ENCODE measurements at places on chromosomes 3 and 15. TPM values are rescaled to one million over a fixed set of nuclear protein-coding genes. Genes with fewer than 3 reads are reported as not detected.

- DNase-seq: no peak
Measured at GRCh38 chr3:128420720-128421438, 45.8 kb downstream of the DNAJB8 start.

GRCh38 chr15:57784081-57784511 lies 77.6 kb downstream of the POLR2M start:
- DNase-seq: no peak

GRCh38 chr3:86801921-86802320 lies 189.0 kb downstream of the VGLL3 start:
- DNase-seq: no peak

GRCh38 chr3:17841190-17841828 lies 98.9 kb upstream of the TBC1D5 start:
- peak; percentile 62 for DNase-seq

- DNase-seq: no peak
Measured at GRCh38 chr3:30477149-30477921, 129.1 kb upstream of the TGFBR2 start.

GRCh38 chr3:39501968-39502837 lies 34.7 kb downstream of the MOBP start:
- no peak for DNase-seq

- DNase-seq: no peak
Measured at GRCh38 chr15:95025924-95026728, 794.8 kb downstream of the MCTP2 start.

DNA sequence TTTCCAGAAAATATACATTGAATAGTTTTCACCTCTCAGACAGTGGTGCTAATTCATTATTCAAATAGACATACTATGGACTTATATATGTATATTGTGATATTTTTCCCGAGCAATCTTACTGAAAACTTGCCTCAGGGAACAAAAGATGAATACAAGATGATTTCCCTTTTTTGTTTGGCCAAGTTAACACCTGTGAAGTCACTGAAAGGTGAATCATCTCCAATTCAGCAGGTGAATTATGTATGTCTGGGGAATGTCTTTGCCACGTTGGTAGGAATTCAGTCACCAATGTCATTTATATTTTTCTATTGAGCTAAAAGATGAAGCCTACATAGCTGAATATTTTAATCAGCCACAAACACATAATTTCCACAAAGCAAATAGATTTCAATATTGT lies 88.2 kb downstream of the GPR156 start:
- DNase-seq: no peak

- DNase-seq: no peak
Measured at GRCh38 chr3:94172695-94173310, 109.9 kb downstream of the NSUN3 start.

GRCh38 chr3:117358717-117359314 lies 649.2 kb downstream of the TUSC7 start:
- DNase-seq: no peak

- DNase-seq: peak; percentile 87
Measured at GRCh38 chr3:126372413-126373145, 15.4 kb upstream of the KLF15 start.

- no peak for DNase-seq
Measured at GRCh38 chr3:55546866-55547669, 60.0 kb upstream of the WNT5A start.

Gene SPTSSB
- total RNA-seq: 0.18 TPM

Gene UTS2B
- 0.15 TPM for total RNA-seq

Gene DNAH12
- 0.20 TPM for total RNA-seq

Gene FRG2C
- total RNA-seq: not detected

Gene ADPRH
- total RNA-seq: 4.1 TPM

Gene HCLS1
- total RNA-seq: 15.4 TPM

Gene IGF2BP2
- 1.2 TPM for total RNA-seq

Measured in left lobe of liver (tissue), 2 donors.